ENCODE measurements at places on chromosomes 6 and 20. TPM values are rescaled to one million over a fixed set of nuclear protein-coding genes. Genes with fewer than 3 reads are reported as not detected.

HLA-DRB5 gene
- total RNA-seq = 0.77 TPM

OR2B6 gene
- not detected for total RNA-seq

DNA sequence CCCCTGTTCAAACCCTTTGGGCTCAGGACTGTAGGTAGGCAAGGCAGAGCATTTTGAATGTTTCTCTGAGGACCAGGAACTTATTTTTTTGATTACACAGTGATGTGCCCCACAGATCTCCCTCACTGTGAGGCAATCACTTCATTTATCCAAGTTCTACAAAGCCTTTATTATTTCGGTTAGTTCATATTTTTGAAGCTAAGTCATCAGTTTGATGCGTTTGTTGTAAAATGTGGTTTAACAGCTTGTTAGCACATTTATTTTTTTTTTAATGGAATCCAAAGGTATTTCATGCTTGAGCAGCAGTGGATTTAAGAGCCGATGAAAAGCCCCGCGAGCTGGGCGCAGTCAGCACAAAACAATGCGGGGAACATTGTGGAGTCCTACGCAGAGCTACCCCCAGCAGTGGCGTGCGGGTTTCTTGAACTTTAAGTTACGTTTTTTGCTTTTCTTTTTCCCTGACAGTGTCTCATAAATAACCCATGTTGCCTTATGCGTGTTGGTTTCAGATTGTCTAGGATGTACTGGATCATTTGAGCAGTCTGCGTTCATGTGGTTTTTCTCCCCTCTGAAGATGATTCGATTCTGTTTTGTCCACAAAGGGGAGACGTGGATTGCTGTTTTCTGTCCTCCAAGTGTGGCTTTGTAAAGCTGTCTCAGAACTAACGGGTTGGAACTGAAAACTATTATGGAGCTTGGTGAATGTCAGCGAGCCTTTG, 233.6 kb upstream of the BMP2 start:
- no peak for DNase-seq

DNA sequence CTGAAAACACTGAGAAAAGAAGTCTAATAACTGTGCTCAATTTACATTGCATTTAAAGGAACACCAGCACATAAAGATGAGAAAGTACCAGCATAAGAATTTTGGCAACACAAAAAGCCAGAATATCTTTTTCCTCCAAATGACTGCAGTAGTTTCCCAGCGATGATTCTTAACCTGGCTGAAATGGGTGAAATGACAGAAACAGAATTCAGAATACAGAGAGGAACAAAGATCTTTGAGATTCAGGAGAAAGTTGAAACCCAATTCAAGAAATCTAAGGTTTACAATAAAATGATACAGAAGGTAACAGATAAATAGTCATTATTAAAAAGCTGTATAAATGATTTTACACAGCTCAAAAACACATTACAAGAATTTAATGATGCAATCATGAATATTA, 197.0 kb upstream of the EYS start:
- DNase-seq = no peak

- no peak for DNase-seq
Observed at GRCh38 chr6:115887891-115888290, 172.8 kb downstream of the FRK start.

- no peak for DNase-seq
Observed at GRCh38 chr20:40654876-40655275, 34.2 kb downstream of the MAFB start.

- no peak for DNase-seq
Observed at GRCh38 chr6:63644668-63645326, 9.2 kb downstream of the PHF3 start.

- no peak for DNase-seq
Observed at GRCh38 chr6:119543332-119543731, 193.8 kb upstream of the MAN1A1 start.

DNA sequence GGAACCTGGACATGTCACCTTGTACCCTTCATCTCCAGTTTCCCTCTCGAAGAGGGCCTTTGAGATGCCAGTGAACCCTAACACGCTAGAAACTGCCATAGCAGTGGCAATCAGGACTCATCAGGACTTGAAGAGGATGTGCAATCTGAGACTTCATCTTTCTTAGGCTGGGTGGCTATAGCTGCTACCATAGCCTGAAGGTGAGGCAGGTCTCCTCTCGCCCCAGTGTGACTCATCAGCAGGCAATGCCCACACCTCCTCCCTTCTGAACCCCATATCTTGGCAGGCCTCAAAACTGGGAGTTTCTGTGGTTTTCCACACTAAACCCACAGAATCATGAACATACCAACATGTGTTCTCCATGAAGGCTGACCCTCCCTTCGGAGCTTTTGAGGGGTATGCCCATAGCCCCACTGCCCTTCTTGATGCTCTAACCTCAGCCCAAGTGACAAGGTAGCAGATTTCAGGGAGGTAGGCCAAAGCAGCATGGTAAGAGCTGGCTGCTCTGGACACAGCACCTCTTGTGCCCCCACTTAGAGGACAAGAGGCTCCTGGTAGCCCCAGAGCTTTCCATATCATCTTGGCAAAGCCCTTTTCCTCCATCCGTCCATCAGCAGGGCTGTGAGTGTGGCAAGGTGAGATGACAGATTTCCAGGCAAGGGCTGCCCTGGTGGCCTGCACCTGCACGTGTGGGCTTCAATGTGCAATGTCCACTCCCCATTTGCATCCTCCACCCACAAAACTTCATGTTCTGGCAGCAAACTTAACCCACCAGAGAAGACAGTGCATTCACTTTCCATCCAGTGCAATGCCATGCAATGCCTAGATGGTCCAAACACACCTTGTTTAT, 2.6 kb downstream of the BLCAP start:
- DNase-seq = no peak

DNA sequence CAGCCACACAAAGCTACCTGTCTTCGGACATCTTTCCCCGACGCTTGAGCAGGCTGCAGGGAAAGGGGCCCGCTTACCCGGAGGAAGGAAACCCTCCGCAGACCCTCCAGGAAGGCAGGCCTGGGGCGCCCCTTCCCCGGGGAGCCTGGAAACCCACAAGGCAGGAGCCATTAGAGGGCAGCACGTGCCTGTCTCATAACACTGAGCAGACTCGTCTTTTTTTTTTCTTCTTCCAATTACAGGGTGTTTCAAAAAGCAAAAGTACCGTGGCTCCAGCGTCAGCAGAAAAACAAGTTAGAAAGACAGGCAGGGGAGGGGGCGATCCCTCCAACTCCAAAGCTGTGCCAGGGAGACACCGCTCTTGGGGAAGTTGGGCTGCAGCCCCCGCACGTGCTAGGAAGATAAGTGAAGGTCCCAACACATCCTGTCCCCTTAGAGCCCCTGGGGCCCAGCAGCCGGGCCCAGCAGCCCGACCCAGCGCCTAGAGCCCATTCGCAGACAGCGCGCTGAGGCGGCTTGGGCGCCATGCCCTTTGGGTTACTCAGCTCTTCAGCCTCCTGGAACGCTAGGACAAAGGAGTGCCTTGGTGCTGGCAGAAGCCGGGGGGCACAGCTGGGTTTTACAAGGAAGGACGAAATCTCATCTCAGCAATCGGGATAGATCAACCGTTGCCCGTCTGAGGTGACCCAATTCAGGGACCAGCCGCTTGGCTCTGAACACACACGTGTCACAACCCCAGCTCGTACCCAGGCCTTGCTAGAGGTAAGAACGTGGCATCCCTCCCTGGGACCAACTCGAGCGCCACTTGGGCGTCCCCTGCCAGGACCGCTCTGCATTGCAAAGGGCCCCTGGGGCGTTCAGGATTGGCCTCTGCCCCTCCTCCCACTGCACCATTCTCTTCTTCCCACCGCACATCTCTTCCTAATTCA, 136.3 kb downstream of the LY86 start:
- peak; percentile 52 for DNase-seq

DNA sequence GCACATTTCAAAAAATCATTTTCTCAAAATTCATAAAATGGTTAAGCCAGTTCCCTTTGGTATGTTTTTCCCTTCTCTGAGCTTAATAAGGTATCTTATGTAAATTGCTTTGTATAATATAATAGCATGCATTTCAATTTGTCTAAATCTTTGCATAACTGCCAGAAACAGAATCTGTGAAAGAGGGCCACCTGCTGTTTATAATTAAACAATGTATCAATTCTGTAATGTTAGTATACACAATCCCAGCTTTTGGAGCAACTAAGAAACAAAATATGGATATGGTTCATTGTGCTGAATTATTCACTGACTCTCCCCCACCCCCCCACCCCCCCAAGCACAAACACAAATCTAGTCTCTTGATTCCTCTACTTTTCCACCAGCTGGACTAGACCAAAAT, 54.8 kb downstream of the GPX5 start:
- DNase-seq = no peak

GRCh38 chr6:47780510-47781356, 1.1 kb upstream of the OPN5 start:
- no peak for DNase-seq

- no peak for DNase-seq
Observed at GRCh38 chr20:10558635-10559187, 115.1 kb downstream of the JAG1 start.

DNA sequence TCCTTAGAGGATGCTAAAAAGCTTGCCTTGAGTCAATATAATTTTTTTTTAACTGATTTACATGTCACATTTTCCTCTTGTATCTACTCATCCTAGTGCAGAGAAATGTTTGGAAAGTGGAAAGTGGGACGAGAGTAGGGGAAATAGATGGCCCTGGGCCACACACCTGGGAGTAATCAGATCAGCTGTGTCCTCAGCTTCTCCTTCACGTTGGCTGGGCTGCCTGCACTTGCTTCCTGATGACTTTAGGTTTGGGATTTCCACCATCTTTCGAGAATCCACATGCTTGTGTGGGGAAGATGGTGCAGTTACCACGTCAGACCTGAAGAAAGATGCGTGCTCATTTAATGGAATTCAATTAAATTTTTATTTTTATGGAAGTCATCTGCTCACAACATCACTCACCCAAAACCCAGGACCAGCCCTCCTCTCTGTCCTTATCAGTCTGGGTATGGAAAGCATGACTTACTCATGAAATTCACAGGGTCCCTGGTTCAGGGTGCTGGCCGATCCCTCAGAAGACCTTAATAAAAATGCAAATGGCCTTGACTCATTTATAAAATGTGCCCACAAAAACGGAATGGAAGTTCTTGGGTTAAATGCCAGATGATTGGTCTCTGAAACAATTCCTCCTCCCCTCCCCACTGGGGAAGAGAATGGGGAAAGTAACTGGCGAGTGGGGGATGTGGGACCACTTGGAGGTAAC, 74.5 kb upstream of the TIAM2 start:
- no peak for DNase-seq

DNA sequence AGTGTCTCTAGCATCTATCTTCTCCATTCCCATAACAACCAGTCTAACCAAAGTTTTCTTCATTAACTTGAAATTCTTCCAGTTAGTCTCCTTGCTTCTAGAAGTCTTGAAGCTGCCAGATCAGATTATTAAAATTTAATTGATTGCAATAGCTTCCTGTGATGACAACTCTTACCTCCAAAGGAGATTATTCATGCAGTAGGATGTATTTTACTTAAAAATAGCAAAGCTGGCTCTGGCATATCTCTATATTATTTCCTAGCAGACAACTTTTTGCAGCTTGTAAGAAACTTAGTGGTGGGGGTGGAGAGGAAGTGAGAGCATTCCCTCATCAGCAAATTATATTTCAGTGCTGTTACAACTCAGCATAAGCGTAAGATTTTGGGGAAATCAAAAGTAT, 290.4 kb downstream of the GRIK2 start:
- no peak for DNase-seq

FNDC11 gene
- total RNA-seq = 0.86 TPM

DNA sequence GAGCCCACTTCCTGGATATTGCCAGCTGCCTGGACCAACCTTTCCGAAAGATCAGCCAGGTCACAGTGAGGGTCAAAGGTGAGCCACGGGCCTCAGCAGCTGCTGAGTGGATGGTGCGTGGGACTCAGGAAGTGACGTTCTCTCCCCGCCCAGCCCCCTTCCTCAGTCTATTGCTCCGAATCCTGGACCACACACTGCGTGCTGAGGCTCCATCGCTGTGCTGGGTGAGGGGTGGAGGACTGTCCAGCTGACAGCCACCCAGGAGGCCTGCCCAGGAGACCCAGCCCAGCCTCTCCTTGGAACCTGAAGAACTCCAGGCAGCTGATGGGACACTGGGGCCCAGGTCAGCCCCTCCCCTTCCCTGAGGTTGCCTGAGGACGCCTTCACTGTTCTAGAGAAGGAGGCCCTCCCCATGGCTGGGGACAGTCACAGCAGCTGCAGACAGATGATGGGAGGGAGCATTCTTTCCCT, 94.4 kb upstream of the CD93 start:
- DNase-seq = no peak

- no peak for DNase-seq
Observed at GRCh38 chr6:99617131-99617530, 10.5 kb downstream of the PRDM13 start.

DNA sequence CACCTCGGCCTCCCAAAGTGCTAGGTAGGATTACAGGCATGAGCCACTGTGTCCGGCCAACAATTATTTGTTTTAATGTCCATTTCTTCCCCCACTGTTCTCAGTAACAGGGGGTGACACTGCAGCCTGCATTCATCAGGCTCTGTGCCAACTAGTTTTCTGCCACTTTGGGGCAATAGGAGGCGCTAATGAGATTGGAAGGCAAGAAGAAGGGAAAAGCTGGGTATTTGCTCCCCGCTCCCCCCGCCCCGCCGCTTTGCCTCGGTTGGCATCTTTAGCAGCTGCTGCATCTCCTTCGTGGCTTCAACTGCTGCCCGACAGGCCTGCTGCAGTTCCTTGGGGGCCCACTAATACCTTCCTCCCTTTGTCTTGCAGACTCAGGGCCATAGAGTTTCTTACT, 35.0 kb upstream of the MDGA1 start:
- no peak for DNase-seq

HDAC2 gene
- total RNA-seq = 276 TPM

GRCh38 chr6:84669945-84670344, 94.5 kb downstream of the TBX18 start:
- no peak for DNase-seq

CAP2 gene
- total RNA-seq = 14.1 TPM

MOCS3 gene
- total RNA-seq = 5.7 TPM

DNA sequence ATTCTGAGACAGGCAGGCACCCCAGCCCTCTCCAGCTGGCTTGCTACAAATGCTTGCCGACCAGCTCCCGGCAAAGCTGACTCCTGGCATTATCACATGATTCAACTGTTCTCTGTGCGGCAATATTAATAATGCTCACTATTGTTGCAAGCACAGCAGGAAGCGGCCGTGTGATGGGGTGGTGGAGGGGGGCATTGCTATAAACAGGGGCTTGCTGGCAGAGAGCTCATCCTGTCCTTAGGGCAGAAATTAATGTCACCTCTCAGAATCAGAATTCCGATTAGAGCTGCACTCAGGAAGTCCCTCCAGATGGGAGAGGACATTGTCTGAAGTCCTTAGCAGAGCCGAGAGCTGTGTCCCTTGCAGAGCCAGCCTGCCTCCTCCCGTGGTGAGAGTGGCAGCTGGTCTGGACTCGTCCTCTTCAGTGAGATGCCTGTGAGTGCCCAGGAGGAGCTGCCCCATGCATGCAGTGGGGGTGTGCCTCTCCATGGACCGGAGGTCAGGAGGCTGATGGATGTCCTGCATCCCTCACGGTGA, 162.5 kb downstream of the CDH4 start:
- DNase-seq = no peak

DNA sequence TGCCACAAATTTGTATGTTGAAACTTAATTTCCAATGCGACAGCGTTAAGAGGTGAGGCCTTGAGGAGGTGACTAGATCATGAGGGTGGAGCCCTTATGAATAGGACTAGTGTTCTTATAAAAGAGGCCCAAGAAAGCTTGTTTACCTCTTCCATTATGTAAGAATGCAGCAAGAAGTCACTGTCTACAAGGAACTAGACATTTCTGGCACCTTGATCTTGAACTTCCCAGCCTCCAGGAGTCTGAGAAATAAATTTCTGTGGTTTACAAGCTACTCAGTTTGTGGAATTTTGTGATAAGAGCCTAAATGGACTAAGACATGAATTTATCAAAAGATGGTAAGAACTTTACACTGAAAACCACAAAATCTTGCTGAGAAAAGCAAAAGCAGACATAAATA, 173.6 kb upstream of the SGK1 start:
- DNase-seq = no peak
